Right cardiac atrium (tissue), 5 donors: ENCODE measurements at places on chromosomes 16 and 17. TPM values are rescaled to one million over a fixed set of nuclear protein-coding genes. Genes with fewer than 3 reads are reported as not detected.

GRCh38 chr16:2438121-2438520, 8.9 kb downstream of the CCNF start:
- no peak for DNase-seq

GRCh38 chr17:14582996-14583395, 282.1 kb downstream of the HS3ST3B1 start:
- no peak for DNase-seq

DNA sequence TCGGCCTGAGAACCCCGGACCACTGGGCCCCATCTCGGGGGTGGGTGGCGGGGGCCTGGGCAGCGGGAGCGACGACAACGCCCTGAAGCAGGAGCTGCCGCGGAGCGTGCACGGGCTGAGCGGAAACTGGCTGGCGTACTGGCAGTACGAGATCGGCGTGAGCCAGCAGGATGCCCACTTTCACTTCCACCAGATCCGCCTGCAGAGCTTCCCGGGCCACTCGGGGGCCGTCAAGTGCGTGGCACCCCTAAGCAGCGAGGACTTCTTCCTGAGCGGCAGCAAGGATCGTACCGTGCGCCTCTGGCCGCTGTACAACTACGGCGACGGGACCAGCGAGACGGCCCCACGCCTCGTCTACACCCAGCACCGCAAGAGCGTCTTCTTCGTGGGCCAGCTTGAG, 8.9 kb upstream of the SERPINF2 start:
- DNase-seq: peak; percentile 53

DNA sequence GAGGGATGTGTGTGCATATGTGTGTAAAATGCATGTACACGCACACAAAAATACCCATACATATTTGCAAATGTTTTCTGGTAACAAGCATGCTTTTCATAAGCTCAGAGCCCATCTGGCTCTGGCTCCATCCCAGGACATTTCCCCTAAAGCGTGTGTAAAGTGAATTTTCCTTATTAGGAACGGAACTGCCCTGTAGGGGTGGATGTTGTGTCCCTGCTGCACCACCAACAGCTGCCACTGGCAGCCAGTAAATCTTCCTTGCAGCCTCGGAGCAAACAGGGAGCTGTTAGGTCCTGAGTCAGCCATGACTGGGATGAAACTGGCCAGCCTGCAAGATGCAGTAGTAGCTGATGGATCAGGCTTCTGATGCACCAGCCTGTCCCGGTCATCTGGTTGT, 393.5 kb downstream of the UTP18 start:
- no peak for DNase-seq

CA10 gene
- 0.05 TPM for polyA plus RNA-seq

DPEP3 gene
- polyA plus RNA-seq: not detected

CDH1 gene
- 0.14 TPM for polyA plus RNA-seq

DNA sequence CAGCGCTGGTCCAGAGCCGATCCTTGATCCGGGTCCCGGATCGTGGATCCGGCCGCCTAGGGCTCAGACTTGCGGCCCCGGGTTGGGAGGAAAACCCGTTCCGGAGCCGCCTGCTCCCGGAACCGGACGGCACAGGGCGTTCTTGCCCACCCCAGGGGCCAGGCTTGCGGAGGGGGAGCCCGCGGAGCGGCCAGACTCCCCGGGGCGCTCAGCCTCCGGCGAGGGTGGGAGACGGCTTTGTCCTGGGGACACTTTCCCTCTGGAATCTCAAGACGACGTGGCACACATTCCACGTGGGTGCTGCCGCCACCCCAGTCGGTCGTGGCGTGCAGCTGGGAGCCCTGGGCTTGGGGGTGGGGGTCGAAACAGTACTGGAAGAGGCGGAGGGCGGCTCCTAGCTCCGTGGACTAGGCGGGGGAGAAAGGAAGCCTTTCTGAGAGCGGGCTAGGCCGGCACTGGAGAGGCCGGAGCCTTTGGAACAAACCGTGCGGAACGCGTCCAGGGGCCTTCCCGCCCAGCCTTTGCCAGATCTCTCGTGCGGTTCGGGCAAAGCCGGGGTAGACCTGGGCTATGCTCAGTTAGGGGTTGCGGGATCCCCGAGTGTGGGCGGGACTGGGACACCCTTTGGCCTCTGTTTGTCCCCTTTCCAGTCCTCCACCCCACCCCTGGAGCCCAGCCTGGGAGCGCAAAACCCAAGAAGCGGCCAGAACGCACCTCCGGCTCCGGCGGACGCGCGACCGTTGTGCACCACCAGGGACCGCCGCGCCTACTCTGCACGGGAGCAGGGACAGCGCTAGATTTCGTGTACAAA, 26.5 kb downstream of the SREBF1 start:
- peak; percentile 89 for DNase-seq

DNA sequence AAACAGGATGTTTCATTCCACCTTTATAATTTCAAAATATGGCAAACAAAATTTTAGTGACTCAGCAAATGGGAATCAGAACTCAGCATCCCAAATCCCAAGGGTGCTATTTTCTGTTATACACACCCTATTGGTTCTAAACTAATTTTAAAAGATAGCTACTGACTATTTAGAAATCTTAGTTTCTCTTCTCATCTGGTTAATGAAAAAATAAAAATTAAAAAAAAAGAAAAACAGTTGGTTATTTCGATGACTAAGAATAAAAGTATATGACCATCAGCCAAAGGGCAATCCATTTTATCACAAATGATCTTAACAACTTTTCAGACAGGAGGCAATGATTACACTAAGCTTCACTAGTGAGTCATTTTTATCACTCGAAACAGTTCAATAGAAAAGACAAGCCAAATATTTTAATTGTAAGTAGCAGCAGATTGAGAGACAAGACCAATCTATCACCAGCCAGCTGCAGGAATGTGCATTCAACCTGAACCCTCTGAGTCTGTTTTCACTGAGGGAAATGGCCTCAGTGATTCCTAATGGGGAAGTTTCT, 15.2 kb downstream of the PHLPP2 start:
- DNase-seq: no peak

NHLRC4 gene
- 0.84 TPM for polyA plus RNA-seq

GRCh38 chr17:36894925-36895324, 42.4 kb upstream of the LHX1 start:
- DNase-seq: no peak

- DNase-seq: no peak
Measured at GRCh38 chr16:84278968-84279367, 15.7 kb upstream of the WFDC1 start.

DNA sequence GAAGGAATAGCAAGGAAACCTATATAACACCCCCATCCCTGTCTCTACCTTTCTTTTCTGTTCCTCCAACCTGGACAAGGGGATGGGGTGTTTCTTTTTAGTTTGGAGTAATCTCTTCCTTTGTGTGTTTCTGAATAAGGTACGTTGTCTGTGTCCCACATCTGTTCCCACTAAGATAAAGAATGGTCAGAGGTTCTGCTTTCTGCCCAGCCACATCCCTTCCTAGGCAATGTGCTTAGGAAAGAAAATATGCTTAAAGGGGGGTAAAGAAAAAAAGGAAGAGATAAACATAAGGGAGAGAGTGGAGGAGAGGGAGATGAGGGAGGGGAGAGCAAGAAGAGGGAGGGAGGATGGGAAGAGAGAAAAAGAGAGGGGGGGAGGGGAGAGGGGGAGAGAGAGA, 35.1 kb downstream of the SLC6A2 start:
- no peak for DNase-seq

DNA sequence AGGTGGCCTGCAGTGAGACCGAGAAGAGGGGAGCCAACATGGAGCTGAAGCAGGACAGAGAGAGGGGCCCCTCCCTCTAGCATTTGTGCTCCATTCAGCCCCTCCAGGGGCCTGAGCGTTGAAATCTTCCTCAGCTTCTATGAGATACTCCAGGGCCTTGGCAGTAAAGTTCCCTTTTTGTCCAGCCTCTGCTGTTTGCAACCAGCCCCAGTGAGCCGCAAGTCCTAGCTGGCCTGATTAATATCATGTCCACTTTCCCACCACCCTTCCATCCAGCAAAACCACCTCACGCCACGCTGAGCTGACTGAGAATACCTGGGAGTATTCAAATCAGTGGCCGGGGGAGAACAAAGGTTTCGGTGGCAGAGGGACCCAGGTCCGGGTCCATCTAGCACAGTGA, 11.7 kb upstream of the RPH3AL start:
- DNase-seq: no peak

- DNase-seq: no peak
Measured at GRCh38 chr16:79089735-79090284, 510.7 kb downstream of the MAF start.

DNA sequence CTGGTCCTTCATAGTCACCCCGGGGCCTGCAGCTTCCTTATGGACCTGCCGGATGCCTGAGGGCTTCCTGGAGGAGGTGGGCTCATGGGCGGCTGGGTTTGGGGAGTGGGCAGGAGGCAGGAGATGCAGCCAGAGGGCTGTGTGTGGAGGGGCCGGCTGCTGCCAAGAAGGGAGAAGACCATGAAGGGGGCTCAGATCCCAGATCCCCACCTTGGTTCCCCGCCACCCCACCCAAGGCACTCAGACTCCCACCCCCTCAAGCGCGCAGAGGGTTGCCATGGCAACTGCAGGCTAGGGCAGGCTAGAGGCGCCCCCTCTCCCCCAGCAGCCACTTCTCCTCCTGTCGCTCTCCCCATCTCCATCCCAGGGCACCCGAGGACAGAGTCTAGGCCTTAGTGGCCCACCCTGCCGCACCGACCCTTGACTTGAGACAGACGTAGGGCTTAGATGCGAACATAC, 104.5 kb downstream of the CRLF3 start:
- no peak for DNase-seq

SRCIN1 gene
- polyA plus RNA-seq: 2.6 TPM

DNA sequence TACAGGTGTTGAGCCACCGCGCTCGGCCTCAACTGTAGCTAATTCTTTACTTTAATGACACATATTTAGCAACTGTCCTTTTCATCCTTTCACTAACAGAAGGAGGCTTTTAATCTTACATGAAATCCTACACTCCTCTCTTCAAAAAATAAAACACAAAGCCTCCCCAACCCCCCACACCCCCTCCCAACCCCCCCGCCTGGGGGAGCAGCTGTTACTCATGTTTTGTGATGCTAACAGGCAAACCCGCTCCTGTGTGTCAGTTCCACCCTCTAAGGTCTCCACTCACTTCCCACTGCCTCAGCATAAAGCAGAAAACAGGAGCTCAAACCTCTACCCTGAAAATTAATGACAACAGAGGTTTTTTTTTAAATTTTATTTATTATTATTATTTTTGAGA, 55.4 kb upstream of the SLC25A19 start:
- no peak for DNase-seq

GRCh38 chr16:62638964-62639870, 603.0 kb upstream of the CDH8 start:
- no peak for DNase-seq

GRCh38 chr16:82149536-82149935, 20.5 kb downstream of the MPHOSPH6 start:
- no peak for DNase-seq
